ENCODE measurements at places on chromosomes 1 and 21. TPM values are rescaled to one million over a fixed set of nuclear protein-coding genes. Genes with fewer than 3 reads are reported as not detected.

Gene ADCY10
- total RNA-seq: not detected

Gene FYB2
- not detected for total RNA-seq

Gene PKP1
- total RNA-seq: not detected

Gene FAM177B
- total RNA-seq: not detected

Gene PDPN
- not detected for total RNA-seq

Gene IPO9
- 68.3 TPM for total RNA-seq

Gene GPR137B
- total RNA-seq: 9.2 TPM

Gene RBBP5
- total RNA-seq: 27.1 TPM

Gene OR2T27
- total RNA-seq: not detected

Gene RASAL2
- not detected for total RNA-seq

Gene CHRM3
- 0.53 TPM for total RNA-seq

Gene EPHA2
- not detected for total RNA-seq

Gene OR2L2
- total RNA-seq: 0.06 TPM

Gene TYW3
- total RNA-seq: 41.8 TPM

Gene KRTAP10-5
- not detected for total RNA-seq

Gene RSPH1
- total RNA-seq: not detected

Gene ABCA4
- not detected for total RNA-seq

Gene LRRC39
- 0.52 TPM for total RNA-seq

Gene PROK1
- not detected for total RNA-seq

Gene KCNT2
- not detected for total RNA-seq

Gene WNT3A
- total RNA-seq: not detected

Gene ARV1
- 21.4 TPM for total RNA-seq

Gene DIRAS3
- total RNA-seq: 0.44 TPM

Gene DNASE2B
- total RNA-seq: not detected

Gene S100A7A
- not detected for total RNA-seq

Measured in activated CD8-positive, alpha-beta memory T cell treated with anti-CD3 and anti-CD28 coated beads for 36 hours (primary cell).